ENCODE measurements at places on chromosomes 3 and 15. TPM values are rescaled to one million over a fixed set of nuclear protein-coding genes. Genes with fewer than 3 reads are reported as not detected.

SLC24A5 gene
- not detected for total RNA-seq

TIMP4 gene
- total RNA-seq, result not detected

FAM81A gene
- 4.6 TPM for total RNA-seq

CCDC191 gene
- total RNA-seq, result 2.4 TPM

EPB42 gene
- not detected for total RNA-seq

TMEM158 gene
- total RNA-seq, result 0.24 TPM

ITPKA gene
- 0.24 TPM for total RNA-seq

ISLR2 gene
- total RNA-seq, result not detected
